Stimulated activated CD8-positive, alpha-beta memory T cell treated with anti-CD3 and anti-CD28 coated beads, Interleukin-2, amount 100 ng/mL, for 1 hour (primary cell): ENCODE measurements at places on chromosomes 1 and 21.

- no peak for DNase-seq
Observed at GRCh38 chr1:41568204-41568603, 83.7 kb upstream of the EDN2 start.

GRCh38 chr1:65395887-65396612, 24.4 kb upstream of the LEPR start:
- no peak for DNase-seq

- DNase-seq = no peak
Observed at GRCh38 chr1:215890438-215890837, 323.3 kb downstream of the KCTD3 start.

DNA sequence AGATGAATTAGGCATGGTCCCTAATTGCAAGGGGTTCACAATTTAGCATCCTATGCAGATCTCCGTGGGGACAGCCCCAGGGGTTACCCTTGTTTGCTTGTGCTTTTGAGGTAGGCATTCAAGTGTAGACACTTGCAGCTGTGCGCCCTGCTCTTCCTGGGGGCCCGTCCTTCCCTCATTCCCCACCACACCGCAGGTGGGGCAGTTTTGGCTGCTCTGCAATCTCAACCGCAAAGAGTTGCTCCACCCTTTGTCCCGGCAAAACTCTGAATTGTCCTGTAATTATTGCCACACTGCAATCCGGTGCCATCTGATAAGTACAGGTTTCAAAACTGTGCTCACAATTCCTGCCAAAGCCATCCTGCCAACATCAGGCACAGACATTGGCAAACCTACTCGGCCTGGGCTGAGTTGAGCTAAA, 65.4 kb upstream of the LYST start:
- DNase-seq = no peak

- no peak for DNase-seq
Observed at GRCh38 chr1:8871539-8871935, 6.9 kb downstream of the ENO1 start.

- DNase-seq = no peak
Observed at GRCh38 chr1:6658359-6659060, 33.8 kb downstream of the THAP3 start.

GRCh38 chr1:184965944-184966860, 8.1 kb downstream of the NIBAN1 start:
- no peak for DNase-seq

- no peak for DNase-seq
Observed at GRCh38 chr1:150235294-150235851, 539 bp downstream of the ANP32E start.

- no peak for DNase-seq
Observed at GRCh38 chr1:228338521-228339051, 68.0 kb downstream of the TRIM11 start.

- DNase-seq = no peak
Observed at GRCh38 chr1:158075078-158075477, 81.6 kb downstream of the KIRREL1 start.

DNA sequence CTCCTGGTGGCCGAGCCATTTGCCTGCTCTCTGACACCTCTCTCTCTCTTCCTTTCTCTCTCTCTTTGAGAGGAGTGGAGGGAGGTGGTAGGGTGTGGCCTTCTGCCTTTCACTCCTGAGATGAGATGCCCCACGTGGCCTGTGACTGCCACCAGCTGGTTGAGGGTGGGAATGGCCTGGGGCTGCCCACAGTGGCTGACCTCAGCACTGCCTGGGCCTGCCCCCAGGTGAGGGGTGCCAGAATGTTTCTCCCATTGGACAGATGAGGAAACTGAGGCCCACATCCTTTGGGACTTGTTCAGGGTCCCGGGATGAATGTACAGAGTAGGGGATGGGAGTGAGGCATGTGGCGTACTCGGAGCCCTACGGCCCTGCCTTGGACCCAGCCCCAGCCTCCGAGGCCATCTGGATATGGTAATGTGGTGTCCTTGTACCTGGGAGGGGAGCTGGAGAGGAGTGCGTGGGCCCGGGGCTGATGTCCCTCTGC, 12.7 kb upstream of the C1orf167 start:
- DNase-seq = no peak

GRCh38 chr1:178530037-178530402, 17.1 kb downstream of the TEX35 start:
- DNase-seq = no peak
